ENCODE measurements at places on chromosomes 2 and 18.

DNA sequence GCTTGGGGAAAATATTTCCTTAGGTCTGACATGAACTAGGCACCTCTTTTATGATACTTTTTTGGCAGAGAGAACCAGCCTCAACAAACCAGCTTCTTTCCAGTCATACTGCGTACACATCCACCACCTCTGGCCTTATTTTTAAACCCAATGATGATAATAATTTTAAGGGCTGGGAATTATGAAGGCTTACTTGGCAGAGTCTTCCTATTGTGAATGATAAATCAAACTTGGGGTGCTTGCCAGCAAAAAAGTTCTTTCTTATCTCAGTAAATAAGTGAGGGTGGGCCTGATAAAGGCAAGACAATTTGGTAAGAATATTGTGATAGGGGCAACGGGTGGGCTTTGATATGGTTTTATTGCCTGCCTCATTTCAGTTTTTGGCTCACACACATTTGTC lies 1230.2 kb upstream of the ZEB2 start:
- DNase-seq = no peak

DNA sequence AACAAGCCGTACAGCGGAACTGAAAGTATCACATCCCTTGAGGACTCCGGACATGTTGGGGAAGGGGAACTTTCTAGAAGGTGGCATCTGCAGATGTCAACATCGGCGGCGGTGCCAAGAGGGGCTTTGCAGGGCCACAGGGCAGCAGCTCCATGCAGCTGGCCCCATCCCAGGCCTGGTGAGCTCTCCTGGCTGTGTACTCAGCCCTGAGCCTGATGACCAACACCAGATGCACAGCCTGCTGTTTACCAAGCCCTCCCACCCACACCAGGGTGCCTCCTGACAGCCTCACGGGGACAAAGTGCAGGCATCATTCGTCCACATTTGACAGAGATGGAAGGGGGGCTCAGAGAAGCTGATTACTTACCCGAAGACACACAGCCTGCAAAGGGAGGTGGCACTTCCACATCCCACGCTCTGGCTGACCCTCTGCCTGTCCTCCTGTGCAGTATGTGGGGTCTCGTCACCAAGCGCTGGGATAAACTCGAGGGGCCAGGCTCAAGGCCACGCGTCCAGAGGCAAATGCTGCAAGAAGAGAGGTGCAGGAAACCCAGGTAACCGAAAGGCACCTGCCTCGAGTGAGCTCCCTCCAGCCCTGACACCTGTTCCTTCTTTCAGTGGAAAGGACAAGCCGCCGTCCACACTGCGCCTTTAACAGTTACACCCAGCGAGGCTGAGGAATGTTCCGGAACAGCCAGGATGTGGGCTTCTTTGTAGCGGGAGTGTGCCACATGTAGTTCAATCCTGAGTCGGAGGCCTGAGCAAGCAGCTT lies 69.0 kb upstream of the ASAP2 start:
- no peak for DNase-seq

GRCh38 chr2:11709293-11709692 lies 37.1 kb upstream of the LPIN1 start:
- DNase-seq = no peak

GRCh38 chr18:76643199-76643598 lies 148.2 kb upstream of the ZNF516 start:
- no peak for DNase-seq

DNA sequence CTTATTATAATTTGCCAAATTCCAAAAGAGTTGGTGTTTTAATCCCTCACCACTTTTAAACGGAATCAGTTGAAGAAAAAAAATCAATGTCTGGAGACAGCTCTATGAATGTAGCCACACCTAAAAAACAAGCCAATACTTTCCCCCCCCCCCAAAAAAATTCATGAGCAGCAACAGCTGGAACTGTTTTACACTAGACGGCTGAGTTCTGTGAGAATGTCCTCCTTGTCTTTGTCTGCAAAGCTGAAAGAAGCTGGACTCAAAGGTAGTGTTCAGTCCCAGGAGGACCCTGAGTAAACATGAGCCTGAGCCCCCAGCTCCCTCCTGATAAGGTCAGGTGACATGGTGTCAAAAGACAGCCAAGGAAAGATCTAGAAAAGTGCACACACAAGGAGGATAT lies 68.2 kb downstream of the ZNF521 start:
- no peak for DNase-seq

DNA sequence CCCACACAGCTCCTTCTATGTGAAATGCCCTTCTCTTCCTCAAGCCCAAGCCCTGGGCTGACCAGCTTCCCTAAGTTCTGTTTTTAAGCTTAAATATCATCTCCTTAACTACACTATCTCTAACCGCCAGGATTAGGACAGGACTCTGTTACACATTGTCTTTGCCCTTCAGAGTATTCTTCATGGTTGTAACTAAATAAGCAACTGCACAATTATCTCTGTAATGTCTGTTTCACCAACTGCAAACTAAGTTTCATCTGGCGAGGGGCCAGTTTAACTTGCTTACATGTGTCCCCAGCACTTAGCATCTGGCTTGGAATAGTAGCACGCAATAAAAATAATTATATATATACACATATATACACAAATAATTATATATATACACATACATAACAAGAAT lies 1.1 kb upstream of the ERMN start:
- no peak for DNase-seq

GRCh38 chr2:168691221-168691620 lies 111.2 kb upstream of the NOSTRIN start:
- no peak for DNase-seq

Data from brain pericyte (primary cell).